ENCODE measurements at places on chromosomes 4 and X.

GRCh38 chr4:113483131-113483530, 278.4 kb downstream of the CAMK2D start:
- DNase-seq, result no peak

- no peak for DNase-seq
These were observed 32.7 kb downstream of the F9 start for GRCh38 chrX:139563251-139563650.

DNA sequence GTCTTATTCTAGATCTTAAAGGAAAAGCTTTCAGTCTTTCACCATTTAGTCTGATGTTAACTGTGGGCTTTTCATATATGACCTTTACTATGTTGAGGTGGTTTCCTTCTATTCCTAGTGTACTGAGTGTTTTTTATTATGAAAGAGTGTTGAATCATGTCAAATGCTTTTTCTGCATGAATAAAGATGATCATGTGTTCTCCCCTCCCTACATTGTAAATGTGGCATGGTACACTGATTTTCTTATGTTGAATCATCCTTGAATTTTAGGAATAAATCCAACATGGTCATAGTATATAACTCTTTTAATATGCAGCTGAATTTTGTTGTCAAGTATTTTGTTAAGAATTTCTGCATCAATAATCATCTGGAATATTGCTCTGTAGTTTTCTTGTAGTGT, 4.3 kb downstream of the CLGN start:
- no peak for DNase-seq

DNA sequence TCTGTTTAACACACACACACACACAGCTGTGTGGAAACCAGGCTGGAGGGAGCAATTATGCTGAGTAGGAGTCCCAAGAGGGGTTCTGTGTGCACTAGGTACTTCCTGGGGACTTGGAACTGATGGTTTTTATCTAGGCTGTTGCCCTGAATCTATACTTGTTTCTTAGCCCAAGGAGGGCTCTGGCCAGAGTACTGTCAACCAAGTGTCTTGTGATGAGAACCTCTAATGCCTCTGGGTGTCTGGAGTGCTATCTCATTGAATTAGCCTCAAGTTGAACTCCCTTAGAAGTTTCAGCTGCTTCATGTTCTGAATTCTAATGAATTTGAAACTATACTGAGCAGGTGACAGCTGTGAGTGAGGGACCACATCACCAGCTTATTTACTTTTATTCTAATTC, 16.6 kb downstream of the ARHGAP24 start:
- no peak for DNase-seq

DNA sequence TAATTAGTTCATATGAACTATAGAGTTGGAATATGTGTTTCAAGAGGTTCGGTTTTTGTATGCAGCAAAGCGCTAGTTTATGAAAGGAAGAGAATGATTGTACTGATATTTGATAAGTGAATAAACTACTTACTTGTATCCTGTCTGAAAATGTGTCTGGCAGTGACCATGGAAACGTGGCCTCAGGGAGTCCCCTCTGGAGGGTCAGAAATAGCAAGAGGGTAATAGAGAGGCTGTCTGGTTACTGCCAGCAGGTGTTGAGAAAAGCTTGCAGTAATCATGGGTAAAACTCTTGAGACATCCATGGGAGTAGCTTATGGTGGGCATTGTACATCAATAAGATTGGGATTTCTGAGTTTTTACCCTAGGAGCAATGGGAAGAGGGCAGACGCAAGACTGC, 77.1 kb downstream of the DCLK2 start:
- no peak for DNase-seq

Data from fibroblast of pulmonary artery (primary cell).